Neural crest cell (in vitro differentiated cells): ENCODE measurements at places on chromosomes 1 and 21. TPM values are rescaled to one million over a fixed set of nuclear protein-coding genes. Genes with fewer than 3 reads are reported as not detected.

The HAO2 gene
- not detected in 2 replicates for total RNA-seq

The CA14 gene
- total RNA-seq, result 28.9 and 31.9 TPM in 2 replicates

The PLEKHA6 gene
- total RNA-seq, result 4.0 and 4.5 TPM in 2 replicates

The HSPA6 gene
- total RNA-seq, result not detected in 2 replicates

The ELAVL4 gene
- 0.77 and 1.7 TPM in 2 replicates for total RNA-seq

The GPR61 gene
- not detected in 2 replicates for total RNA-seq

The PTGFR gene
- total RNA-seq, result 0.07 and 0.32 TPM in 2 replicates

The DDX59 gene
- 18.0 and 19.7 TPM in 2 replicates for total RNA-seq

The PBXIP1 gene
- total RNA-seq, result 17.1 and 18.5 TPM in 2 replicates

The SPATA6 gene
- total RNA-seq, result 24.5 and 26.0 TPM in 2 replicates

The MYBPH gene
- total RNA-seq, result not detected in 2 replicates

The SPATA45 gene
- total RNA-seq, result 0.68 and 1.3 TPM in 2 replicates

The LRRC38 gene
- not detected in 2 replicates for total RNA-seq

The A3GALT2 gene
- not detected in 2 replicates for total RNA-seq

The PCP4L1 gene
- total RNA-seq, result 0.16 and 0.20 TPM in 2 replicates

The NPHS2 gene
- total RNA-seq, result not detected in 2 replicates

The LCE4A gene
- not detected in 2 replicates for total RNA-seq

The PFKFB2 gene
- total RNA-seq, result 8.5 and 8.6 TPM in 2 replicates

The ABCD3 gene
- 35.0 and 36.4 TPM in 2 replicates for total RNA-seq

The TRIM58 gene
- 1.6 and 2.1 TPM in 2 replicates for total RNA-seq

The C4BPA gene
- not detected in 2 replicates for total RNA-seq

The MATN1 gene
- 0.32 and 0.54 TPM in 2 replicates for total RNA-seq

The TIE1 gene
- total RNA-seq, result 2.2 and 2.8 TPM in 2 replicates

The KRTAP20-4 gene
- not detected in 2 replicates for total RNA-seq

The SH2D1B gene
- not detected in 2 replicates for total RNA-seq

The KCNN3 gene
- 0.84 and 1.1 TPM in 2 replicates for total RNA-seq

The FCRL3 gene
- total RNA-seq, result not detected in 2 replicates

The HMGN2 gene
- 1,041 and 1,051 TPM in 2 replicates for total RNA-seq

The AQP10 gene
- total RNA-seq, result not detected in 2 replicates

The HHAT gene
- total RNA-seq, result 5.5 and 6.9 TPM in 2 replicates

The UBASH3A gene
- not detected in 2 replicates for total RNA-seq

The PRAMEF25 gene
- total RNA-seq, result not detected in 2 replicates

The FCN3 gene
- total RNA-seq, result not detected in 2 replicates

The PADI2 gene
- total RNA-seq, result 0.16 and 0.20 TPM in 2 replicates

The MASP2 gene
- total RNA-seq, result 0.14 TPM in 1 of 2 replicates, not detected in the other

The SPATA17 gene
- total RNA-seq, result 1.7 and 2.5 TPM in 2 replicates

The ADAM30 gene
- not detected in 2 replicates for total RNA-seq

The CYP4A11 gene
- not detected in 2 replicates for total RNA-seq

The FH gene
- 91.4 and 93.2 TPM in 2 replicates for total RNA-seq

The AK4 gene
- total RNA-seq, result 10.5 and 12.0 TPM in 2 replicates

The FGR gene
- not detected in 2 replicates for total RNA-seq
